ENCODE measurements at places on chromosomes 6 and 20.

- no peak for DNase-seq
Observed at GRCh38 chr6:170164271-170164900, 126.5 kb downstream of the DLL1 start.

GRCh38 chr6:43883847-43884651 is 114.0 kb downstream of the VEGFA start:
- DNase-seq: no peak

GRCh38 chr6:112372226-112372806 is 25.2 kb downstream of the RFPL4B start:
- DNase-seq: no peak

- DNase-seq: no peak
Observed at GRCh38 chr6:81623106-81623759, 129.2 kb downstream of the TENT5A start.

GRCh38 chr20:47070176-47070575 is 175.5 kb downstream of the EYA2 start:
- DNase-seq: no peak

DNA sequence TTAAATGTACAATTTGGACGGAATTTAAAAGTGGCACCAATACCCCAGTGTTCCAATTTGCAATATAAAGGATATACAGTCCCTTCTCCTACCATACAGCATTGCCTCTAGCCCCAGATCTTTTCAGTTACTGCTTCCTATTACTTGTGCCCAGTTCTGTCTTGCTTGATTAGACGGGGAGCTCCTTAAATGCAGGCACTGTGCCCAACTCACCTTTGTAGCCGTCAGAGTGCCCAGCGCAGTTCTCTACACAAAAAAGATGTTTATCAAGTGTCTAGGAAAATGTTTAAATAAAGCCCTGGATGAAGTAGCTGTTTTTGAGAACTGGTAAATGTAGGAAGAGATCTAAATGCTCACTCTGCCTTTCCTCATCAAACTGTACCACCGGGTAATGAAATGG is 7.6 kb downstream of the TAP2 start:
- no peak for DNase-seq

DNA sequence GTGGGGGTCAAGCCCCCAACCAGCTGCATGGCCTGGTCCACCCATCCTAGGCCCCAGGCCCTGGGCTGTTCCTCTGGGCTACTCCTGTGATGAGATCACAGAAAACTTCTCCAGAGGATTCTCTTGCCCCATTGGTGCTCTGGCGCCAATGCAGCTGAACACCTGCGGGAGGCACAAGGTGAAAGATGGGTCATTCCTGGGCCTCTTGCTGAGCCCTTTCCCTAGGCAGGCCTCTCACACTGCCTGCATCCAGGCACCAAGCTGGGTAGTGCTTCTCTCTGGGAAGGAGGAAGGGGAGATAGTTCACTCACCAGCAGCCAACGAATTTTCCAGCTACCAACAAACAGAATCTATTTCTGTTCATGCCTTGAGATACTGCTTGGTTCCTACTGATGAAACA is 142.1 kb downstream of the PXDC1 start:
- DNase-seq: no peak

DNA sequence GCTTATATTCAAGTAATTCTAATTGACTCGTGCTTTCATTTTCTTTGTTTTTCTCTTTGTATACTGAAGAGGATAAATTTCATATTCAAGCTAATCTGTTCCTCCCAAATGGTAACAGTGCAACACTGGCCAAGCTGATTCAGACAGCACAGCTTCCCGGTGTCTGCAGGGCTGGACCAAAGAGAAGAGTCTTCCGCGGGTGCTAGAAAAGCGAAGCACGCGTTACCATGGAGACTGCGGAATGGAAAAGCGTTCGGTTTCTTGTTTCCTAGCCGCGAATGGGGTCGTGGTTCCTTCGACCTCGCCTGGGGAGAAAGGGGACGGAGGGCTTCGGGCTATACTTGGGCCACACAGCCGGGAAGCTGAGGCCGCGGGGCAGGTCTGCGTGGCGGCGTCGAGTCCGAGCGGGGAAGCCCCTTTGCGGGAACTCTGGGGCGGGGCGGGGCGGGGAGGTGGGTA is 6.2 kb upstream of the ZNF311 start:
- DNase-seq: peak; percentile 29

GRCh38 chr6:83430611-83431544 is at the start of gene ME1:
Gene ME1 (minus strand): TSS chr6:83431051. CDS start chr6:83430954, 97 bp downstream.
- no peak for DNase-seq

- DNase-seq: no peak
Observed at GRCh38 chr6:15914553-15914952, 214.3 kb upstream of the MYLIP start.

DNA sequence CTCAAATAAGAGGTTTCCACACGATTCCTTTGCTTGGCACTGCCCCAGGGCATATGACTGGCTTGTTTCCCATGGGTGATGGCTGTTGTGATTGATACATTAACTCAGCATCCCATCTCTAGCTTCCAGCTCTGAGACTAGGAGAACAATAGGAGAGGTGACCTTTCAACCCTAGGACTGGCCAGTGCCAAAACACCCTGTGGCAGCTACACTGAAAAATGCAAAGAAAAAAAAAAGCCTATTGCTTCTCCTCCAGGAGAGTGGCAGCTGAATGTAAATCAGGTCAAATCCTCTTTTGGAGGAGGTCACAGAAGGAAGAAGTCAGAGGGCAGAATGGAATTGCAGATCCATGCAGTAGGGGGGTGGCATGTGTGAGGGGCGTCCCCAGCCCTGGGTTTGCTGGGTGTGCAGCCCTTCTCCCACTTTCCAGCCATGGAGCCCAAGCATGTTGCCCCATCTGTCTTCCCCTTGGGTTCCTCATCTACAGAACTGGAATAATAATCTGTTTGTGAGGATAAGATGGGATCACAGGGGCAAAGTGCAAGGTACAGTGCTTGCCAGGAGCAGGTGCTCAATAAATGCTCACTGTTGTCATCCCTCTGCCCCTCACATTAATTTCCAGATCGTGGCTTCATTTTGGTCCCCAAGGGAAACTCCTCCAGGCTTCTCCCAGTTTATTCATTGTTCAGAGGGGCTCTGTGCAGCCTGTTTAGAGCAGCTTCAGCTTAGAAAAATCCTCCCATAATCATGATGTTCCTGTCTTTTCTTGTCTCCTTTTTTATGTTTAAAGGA is 245.0 kb upstream of the RIN2 start:
- no peak for DNase-seq

DNA sequence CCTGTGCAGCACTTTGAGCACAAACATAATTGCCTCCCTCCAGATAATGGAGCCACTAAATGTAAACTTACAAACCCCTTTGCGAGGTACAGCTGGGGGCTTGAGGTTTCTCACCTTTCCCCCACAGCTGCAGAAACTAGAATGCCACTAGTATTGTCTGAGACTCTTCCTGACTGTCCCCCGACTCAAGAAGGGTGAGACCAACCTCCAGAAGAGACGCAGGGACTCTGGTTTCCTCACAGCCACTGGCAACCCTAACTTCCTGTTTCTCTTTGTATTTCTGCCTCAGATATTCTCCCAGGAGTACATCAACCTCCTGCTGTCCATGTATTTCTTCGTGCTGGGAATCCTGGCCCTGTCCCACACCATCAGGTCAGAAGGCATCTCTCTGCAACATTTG is 23.6 kb downstream of the HM13 start:
- no peak for DNase-seq

DNA sequence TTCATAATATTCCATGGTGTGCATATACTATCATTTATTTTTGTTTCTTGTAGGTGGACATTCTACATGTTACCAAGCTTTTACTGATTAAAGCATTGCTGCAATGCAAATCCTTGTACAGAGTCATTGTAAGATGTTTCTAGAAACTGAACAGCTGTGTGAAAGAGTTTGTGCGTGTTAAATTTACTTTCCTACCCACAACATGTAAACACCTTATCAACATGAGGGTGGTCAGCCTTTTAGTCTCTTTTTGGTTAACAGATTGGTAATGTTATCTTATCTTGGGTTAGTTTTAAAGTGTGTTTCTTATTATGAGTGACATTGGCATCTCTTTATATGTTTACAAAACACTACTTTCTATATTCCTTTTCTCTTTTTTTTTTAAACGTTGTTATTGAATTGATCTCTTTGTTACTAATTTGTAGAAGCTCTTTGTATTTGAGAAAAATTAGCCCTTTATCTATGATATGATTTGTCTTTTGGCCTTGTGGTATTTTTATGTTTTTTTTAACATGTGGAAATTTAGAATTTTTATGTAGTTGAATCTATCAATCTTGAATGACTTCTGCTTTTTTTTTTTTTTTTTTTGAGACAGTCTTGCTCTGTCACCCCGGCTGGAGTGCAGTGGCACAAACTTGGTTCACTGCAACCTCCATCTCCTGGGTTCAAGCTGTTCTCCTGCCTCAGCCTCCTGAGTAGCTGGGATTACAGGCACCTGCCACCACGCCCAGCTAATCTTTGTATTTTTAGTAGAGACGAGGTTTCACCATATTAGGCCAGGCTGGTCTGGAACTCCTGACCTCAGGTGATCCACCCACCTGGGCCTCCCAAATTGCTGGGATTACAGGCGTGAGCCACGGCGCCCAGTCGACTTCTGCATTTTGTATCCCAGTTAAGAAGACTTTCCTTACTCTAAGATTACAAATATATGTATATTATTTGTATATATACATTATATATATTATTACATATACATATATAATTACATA is 112.1 kb downstream of the TCP11 start:
- no peak for DNase-seq

GRCh38 chr6:21101694-21102093 is 491.9 kb upstream of the SOX4 start:
- DNase-seq: no peak

DNA sequence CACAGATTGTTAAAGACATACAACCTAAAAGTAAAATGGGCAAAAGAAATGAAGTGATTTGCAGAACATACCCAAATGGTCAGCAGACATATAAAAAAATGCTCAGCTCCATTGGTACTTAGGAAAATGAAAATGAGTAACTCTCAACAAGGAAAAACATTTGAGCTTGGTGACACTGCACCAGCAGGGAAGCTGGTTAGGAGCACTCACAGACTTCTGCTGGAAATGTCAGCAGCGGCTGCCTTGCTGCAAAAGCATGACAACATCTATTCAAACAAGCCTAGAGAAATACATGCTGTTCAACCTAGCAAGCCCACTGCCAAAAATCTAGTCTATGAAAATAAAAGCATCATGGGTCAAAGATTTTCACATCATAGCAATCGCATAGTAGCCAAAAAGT is 99.0 kb upstream of the FOXQ1 start:
- DNase-seq: no peak

DNA sequence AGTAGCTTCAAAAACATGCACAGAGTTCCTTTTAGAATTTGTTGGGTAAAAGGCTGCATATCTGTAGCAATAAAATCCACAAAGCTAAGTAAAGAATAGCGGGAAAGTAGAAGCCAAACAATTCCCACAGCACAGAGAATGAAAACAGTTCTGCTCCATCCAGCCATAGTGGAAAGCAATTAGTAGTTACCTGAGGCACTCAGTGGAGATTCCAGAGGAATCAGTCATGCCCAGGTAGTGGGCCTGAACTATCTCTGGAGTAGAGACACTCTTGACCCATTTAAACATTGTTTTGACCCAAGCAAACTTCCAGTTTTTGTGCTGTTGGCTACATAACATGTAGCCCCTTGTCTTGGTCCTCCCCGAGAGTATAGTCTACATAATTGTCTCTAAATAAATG is 559.5 kb upstream of the PTCHD4 start:
- DNase-seq: no peak

DNA sequence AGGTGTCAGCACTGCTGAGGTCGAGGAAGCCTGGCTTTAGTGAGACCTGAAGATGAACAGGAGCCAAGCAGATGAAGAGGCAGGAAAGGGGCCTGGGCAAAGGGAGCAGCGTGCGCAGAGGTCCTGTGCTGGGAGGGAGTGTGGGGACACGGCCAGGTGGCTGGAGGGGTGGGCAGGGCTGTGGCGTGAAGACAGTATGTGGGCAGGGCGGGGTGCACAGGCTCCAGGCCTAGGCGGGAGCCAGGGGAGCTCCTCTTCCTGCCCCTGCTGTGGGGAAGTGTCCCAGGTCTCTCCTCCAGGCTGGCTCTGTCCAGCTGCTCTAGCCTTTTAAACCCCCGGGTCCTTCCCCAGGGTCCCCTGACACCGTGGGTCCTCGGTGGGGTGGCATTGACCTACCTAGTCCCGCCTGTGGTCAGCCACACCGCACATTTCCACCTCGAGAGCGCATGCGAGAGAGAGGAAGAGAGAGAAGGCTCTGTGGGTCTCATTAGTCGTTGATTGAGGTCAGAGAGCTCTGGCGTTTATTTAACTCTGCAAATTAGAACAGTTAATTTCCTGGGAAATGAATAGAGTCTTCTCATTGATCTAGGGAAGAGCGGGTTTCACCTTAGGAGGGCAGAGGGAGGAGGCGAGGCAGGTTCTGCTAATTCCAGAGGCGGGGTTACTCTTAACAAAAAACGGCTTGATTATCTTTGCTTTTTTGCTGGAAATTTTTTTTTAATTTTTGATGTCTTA is 68.8 kb downstream of the CDH4 start:
- no peak for DNase-seq

- DNase-seq: no peak
Observed at GRCh38 chr6:46781478-46782378, 11.5 kb upstream of the MEP1A start.

- no peak for DNase-seq
Observed at GRCh38 chr6:134308800-134309199, 9.1 kb downstream of the SGK1 start.

DNA sequence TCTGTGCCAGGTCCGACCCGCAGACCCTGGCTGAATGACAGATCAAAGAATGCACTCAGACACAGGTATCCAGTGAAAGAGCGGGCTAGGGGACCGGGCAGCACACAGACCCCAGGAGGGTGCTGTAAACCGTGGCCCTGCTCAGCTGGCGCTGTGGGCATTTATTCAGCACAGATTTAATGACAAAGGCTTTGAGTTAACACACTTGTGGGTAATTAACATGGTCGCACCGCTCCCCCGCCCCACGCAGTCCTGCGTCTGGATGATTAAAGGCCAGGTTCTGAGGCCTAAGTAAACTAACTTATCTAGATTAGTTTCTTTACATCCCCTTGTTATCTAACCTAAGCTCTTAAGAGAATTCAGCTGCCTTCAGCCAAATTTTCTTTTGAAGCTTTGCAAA is 3.5 kb downstream of the MAK start:
- no peak for DNase-seq

DNA sequence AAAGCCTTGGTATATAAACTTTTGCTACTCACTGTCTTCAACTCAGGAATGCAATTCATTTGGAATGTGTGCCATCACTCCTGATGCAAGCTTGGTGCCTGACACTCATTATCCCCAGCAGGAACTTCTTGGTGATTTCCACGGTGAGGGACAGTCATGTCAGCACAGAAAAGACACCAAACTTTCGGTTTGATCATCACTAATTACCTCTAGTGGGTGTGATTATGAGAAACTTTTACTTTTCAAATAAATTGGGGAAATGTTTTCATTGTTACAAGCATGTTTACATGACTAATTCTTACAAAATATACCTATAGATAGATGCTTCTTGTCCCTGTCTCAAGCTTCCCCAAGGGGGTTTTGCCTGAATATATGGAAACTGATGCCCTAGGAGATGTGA is 40.9 kb downstream of the RPP40 start:
- no peak for DNase-seq

GRCh38 chr20:23870461-23870860 is 9.1 kb downstream of the CST5 start:
- no peak for DNase-seq

GRCh38 chr6:54059683-54060082 is 51.6 kb upstream of the MLIP start:
- no peak for DNase-seq

GRCh38 chr6:4941782-4942672 is 61.8 kb downstream of the RPP40 start:
- no peak for DNase-seq

GRCh38 chr6:23003671-23004467 is 434.5 kb downstream of the HDGFL1 start:
- no peak for DNase-seq

Measured in stimulated activated CD8-positive, alpha-beta memory T cell treated with anti-CD3 and anti-CD28 coated beads, Interleukin-4, amount 100 ng/mL, for 1 hour (primary cell).